Epithelial cell of proximal tubule (primary cell): ENCODE measurements at places on chromosomes 12 and 14.

- no peak for DNase-seq
Measured at GRCh38 chr14:69931960-69932359, 52.7 kb downstream of the SMOC1 start.

DNA sequence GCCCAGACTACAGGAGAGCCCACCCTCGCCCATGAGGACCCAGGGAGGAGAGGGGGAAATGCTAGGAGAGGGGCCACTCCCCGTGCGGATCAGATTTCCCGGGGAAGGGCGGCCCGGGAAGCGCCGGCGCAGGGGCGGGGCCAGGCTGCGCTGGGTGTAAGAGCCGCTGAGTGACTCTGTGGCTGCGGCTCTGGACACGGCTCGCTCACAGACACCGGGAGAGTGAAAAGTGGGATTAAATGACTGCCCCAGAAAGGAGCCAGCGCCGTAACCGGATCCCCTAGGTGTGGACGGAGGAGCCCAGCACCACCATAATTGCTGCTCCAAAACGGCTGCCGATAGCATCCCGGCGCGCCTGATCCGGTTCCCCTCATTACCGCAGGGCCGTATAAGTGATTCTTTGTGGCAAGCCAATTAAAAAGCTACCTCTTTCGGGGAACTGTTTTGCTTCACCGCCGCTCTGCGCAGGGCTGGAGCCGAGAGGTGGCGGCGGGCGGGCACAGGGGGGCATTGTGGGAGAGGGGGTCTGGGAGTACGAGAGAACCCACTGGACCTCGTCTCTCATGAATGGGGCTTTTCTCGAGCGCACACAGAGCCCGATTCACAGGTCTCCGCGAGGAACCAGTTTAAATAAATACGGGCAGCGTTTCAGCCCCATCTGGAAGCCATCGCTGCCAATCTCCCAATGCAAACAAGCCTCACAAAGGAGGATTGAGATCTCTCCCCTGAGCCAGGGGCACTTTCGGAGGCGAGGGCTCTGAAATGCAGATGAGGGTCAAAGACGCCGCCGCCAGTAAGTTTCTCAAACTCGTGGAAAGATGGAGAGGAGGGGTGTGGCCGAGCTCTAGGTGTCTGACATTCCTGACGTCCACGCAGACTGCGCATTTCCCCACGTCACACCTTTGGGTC is 2.5 kb downstream of the COL2A1 start:
- DNase-seq = no peak

DNA sequence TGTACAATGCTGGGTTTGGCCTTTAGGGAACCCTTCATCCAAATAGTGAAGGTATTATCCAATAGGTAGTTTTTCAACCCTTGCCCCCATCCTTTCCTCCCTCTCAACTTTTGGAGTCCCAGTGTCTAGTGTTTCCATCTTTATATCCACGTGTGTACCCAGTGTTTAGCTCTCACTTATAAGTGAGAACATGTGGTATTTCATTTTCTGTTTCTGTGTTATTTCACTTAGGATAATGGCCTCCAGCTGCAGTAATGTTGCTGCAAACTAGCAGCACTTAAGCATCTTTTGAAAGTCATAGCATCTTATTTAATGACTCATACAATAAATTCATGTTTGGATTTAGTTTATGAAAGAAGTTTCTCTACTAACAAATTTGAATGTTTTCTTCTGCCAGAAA is 442.5 kb downstream of the NELL2 start:
- no peak for DNase-seq

- DNase-seq = no peak
Measured at GRCh38 chr14:64939817-64940190, 2.7 kb downstream of the GPX2 start.

GRCh38 chr14:78758333-78758732 is 588.2 kb downstream of the NRXN3 start:
- DNase-seq = no peak

DNA sequence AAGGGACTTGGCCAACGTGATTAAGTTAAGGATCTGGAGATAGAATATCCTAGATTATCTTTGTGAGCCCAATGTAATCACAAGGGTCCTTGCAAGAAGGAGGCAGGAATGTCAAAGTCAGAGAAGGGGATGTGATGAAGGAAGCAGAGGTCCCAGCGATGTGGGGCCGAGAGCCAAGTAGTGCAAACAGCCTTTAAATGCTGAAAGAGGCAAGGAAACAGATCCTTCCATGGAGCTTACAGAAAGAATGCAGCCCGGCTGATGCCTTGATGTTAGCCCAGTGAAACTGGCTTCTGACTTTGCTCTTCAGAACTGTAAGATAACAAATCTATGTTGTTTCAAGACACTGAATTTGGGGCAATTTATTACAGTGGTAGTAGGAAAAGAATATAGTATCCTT is 74.9 kb downstream of the NEDD1 start:
- DNase-seq = no peak
